ENCODE measurements at places on chromosomes 3 and 15. TPM values are rescaled to one million over a fixed set of nuclear protein-coding genes. Genes with fewer than 3 reads are reported as not detected.

DNA sequence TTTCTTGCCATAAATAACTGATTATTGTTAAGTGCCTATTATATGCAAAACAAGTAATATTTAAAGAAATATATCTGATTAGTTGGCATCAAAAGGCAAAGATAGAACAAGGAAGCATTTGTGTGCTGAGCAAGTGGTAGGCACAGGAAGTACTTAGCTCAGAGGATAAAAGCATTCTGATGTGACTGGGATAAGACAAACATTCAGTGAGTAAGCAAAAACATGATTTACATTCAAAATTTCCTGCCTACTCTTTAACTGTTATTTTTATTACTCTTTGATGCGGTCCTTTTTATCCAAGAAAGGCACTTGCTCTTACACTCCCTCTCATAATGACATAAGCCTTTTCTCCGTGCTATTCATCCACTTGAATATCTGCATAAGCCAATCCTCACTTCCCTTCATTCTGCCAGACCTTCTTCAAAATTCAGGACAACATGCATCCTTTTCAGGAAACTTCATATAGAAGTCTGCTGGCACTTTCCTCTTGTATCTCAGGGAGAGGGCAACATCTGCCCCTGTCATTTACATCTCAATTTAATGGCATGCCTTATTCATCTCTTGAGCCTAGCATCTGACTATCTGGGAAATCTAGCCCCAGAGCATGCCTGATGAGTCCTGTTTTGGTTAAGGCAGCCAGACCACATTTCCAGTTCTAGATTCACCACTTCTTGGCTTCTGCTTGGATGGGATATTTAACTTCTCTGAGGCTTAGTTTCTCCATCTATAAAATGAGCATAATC lies 478.2 kb upstream of the ROBO2 start:
- H3K27me3 ChIP-seq = no peaks in the 10 kb centered on the region
- no peaks in the 10 kb centered on the region for H3K36me3 ChIP-seq

DNA sequence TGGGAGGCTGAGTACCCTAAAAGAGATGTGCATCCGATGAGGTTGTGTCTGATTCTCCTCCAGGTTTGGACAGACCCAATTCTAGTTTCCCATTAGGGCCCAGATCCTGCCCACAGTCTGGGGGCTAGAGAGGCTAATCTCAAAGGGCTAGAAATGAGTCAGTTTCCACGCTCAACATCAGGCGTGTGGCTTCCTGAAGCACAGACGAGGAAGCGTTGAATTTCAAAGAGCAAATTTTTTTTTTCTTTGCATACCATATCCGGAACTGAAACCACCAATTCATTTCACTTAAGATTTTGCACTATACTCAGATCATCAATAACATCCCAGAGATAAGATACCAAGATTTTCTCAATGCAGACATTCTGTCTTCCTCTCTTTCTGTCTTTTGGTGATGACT lies 173.8 kb upstream of the BCL6 start:
- no peak for DNase-seq
- no peaks in the 10 kb centered on the region for H3K36me3 ChIP-seq
- no peak overlapping the region for H3K4me3 ChIP-seq
- H3K27me3 ChIP-seq = no peaks in the 10 kb centered on the region

DNA sequence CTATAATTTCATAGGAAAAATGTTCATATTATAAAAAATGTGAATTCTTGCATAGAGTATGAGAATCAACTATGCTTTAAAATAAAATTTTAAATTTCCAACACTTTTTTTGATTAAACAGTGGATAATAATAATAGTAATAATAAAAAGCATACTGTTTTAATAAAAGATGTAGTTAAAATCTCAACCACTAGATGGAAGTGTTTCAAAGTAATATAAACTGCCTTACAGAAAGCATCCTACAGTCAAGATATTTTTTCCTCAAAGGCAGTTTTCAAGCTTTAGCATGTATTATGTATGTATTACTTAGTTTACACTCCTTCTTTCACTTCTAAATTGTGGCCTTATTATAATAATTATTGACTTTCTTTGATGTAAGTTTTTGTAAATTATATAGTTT lies 217.5 kb downstream of the CHL1 start:
- H3K4me1 ChIP-seq = no peaks in the 10 kb centered on the region
- no peaks in the 10 kb centered on the region for H3K36me3 ChIP-seq
- no peaks in the 10 kb centered on the region for H3K27me3 ChIP-seq
- DNase-seq = peak; percentile 36
- H3K27ac ChIP-seq = no peak overlapping the region

- H3K27ac ChIP-seq = no peak overlapping the region
- H3K4me1 ChIP-seq = no peaks in the 10 kb centered on the region
- DNase-seq = no peak
These were observed 118.2 kb downstream of the SNRPN start for GRCh38 chr15:25072857-25073476.

- no peak overlapping the region for H3K4me3 ChIP-seq
- no peak for DNase-seq
- no peak overlapping the region for H3K27ac ChIP-seq
- H3K27me3 ChIP-seq = peaks cover 36% of the 10 kb centered on the region
- no peaks in the 10 kb centered on the region for H3K4me1 ChIP-seq
These were observed 13.8 kb upstream of the CCR1 start for GRCh38 chr3:46221938-46222337.

DNA sequence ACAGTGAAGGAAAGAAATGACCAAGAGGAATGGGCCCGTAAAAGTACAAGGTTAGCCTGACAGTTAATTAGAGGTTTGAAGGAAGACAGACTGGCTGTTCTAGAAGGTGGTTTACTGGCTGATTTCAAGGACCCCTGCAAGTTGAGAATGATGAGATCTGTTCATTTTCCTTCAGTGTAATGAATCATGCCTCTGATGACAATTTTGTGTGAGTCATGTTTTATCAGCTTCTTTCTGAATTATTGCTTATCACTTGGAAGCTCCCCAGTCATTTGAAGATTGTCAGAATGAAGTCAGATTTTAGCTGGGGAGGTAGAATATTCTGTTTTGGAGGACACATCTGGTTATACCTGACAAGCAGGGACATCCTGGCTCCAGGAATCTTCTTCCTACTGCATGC lies 50.6 kb downstream of the DRD3 start:
- H3K27ac ChIP-seq = no peak overlapping the region
- no peaks in the 10 kb centered on the region for H3K36me3 ChIP-seq
- no peaks in the 10 kb centered on the region for H3K27me3 ChIP-seq
- DNase-seq = peak; percentile 15

GRCh38 chr15:50432230-50432629 lies 8.0 kb downstream of the USP8 start:
- H3K36me3 ChIP-seq = no peaks in the 10 kb centered on the region
- H3K27me3 ChIP-seq = no peaks in the 10 kb centered on the region
- no peak overlapping the region for H3K4me3 ChIP-seq
- peaks cover 4% of the 10 kb centered on the region for H3K4me1 ChIP-seq
- no peak overlapping the region for H3K27ac ChIP-seq

GRCh38 chr15:25796395-25796794 lies 66.7 kb downstream of the ATP10A start:
- H3K4me1 ChIP-seq = peaks cover 31% of the 10 kb centered on the region
- no peak overlapping the region for H3K4me3 ChIP-seq
- H3K27me3 ChIP-seq = no peaks in the 10 kb centered on the region
- no peaks in the 10 kb centered on the region for H3K36me3 ChIP-seq
- DNase-seq = no peak

DNA sequence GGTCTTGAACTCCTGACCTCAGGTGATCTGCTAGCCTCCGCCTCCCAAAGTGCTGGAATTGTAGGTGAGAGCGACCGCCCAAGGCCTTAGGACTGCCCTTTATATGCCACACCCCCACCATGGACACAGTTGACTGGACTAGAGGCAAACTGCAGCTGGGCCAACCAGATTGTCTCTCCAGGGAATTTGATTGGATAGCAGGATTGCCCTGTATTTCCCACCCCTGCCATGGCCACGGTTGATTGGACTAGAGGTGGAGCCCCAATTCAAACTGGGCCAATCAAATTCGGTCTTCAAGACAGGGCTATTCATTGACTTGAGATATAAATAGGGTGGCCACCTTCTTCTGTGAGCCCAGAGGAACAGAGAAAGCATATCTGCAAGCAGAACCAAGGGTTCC lies 6.9 kb upstream of the CLPX start:
- no peaks in the 10 kb centered on the region for H3K4me1 ChIP-seq
- no peak overlapping the region for H3K4me3 ChIP-seq
- peak; percentile 24 for DNase-seq
- H3K27me3 ChIP-seq = peaks cover 6% of the 10 kb centered on the region

DNA sequence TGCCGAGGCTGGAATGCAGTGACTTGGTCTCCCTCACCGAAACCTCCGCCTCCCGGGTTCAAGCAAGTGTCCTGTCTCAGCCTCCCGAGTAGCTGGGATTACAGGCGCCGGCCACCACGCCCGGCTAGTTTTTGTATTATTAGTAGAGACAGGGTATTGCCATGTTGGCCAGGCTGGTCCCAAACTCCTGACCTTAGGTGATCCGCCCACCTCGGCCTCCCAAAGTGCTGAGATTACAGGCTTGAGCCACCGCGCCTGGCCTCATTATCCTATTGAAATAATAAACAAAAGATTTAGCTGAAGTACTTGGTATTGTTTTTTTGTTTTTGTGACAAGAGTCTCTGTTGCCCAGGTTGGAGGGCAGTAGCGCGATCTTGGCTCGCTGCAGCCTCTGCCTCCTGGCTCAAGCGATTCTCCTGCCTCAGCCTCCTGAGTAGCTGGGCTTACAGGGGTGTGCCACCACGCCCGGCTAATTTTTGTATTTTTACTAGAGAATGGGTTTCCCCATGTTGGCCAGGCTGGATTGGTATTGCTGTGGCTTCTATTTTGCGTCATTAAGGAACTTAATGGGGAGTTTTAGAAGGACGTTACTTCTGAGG lies 1.5 kb downstream of the RPL35A start:
- H3K4me1 ChIP-seq = peaks cover 35% of the 10 kb centered on the region
- H3K36me3 ChIP-seq = peaks cover 55% of the 10 kb centered on the region
- H3K27me3 ChIP-seq = no peaks in the 10 kb centered on the region
- peak overlapping the region; percentile 95 for H3K27ac ChIP-seq

DNA sequence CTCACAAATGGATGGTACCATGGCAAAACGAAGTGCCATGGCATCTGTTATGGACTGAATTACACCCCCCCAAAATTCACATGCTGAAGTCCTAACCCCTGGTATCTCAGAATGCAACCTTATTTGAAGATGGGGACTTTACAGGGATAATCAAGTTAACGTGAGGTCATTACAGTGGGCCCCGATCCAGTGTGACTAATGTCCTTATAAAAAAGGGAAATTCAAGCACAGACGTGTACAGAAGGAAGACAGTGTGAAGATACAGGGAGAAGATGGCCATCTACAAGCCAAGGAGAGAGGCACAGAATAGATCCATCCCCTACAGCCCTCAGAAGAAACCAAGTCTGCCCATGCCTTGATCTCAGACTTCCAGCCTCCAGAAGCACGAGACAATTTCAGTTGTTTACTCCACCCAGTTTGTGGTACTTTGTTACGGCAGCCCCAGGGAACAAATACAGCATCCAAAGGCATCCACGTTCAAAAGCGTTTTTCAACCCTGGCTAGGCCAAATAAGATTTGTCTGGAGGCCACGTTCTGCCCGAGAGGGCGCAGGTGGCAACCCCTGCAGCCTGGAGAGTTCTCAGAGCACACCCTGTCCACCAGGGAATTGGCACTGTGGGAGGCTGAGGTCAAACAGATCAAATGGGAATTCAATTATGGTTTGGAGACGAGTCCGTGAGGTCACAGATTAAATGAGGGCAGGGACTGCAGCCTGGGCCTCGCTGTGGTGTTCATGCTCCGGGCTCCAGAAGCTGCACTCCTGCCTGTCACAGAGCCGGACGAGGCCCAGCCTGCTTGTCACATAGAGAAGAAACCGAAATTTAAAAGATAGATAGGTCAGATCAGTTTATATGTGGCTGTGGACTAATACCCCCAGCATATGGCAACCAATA lies 494.8 kb downstream of the SHQ1 start:
- no peaks in the 10 kb centered on the region for H3K4me1 ChIP-seq
- peak; percentile 47 for DNase-seq
- H3K36me3 ChIP-seq = no peaks in the 10 kb centered on the region
- no peak overlapping the region for H3K27ac ChIP-seq

DNA sequence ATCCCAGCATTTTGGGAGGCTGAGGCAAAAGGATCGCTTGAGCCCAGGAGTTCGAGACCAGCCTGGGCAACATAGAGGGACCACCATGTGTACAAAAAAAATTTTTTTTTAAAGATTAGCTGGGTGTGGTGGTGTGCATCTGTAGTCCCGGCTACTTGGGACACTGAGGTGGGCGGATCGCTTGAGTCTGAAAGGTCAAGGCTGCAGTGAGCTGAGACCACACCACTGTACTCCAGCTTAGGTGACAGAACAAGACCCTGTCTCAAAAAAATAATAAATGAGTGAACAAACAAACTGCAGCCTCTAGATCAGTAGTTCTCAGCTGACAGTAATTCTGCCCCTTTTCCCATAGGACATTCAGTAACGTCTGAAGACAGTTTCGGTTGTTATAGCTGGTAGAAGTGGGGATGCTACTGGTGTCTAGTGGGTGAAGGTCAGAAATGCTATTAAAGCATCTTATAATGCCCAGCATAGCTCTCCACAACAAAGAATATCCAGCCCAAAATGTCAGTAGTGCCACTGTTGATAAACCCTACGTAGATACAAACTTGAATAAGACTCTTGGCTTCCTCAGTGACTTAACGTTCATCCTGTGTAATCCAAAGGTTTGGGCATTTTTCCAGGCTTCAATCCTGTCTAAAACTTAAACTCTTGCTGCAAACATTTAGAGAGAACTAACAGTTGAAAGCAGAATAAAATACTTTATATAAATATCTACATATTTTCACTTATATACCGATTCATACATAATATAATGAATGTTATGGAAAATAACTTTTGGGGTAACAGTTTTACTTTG lies 10.6 kb downstream of the SMC4 start:
- peak; percentile 6 for DNase-seq
- peaks cover 14% of the 10 kb centered on the region for H3K4me1 ChIP-seq
- no peak overlapping the region for H3K4me3 ChIP-seq
- no peaks in the 10 kb centered on the region for H3K27me3 ChIP-seq

- no peaks in the 10 kb centered on the region for H3K4me1 ChIP-seq
- no peak overlapping the region for H3K27ac ChIP-seq
- no peak for DNase-seq
- H3K27me3 ChIP-seq = peaks cover 34% of the 10 kb centered on the region
- no peaks in the 10 kb centered on the region for H3K36me3 ChIP-seq
These were observed 722 bp downstream of the CACNA1D start for GRCh38 chr3:53495146-53495519.

EOMES gene
- total RNA-seq = not detected

GBE1 gene
- total RNA-seq = 166 TPM

TIGIT gene
- total RNA-seq = not detected

STARD5 gene
- total RNA-seq = 7.2 TPM

ZNF860 gene
- not detected for total RNA-seq

Measured in GM23248 (cell line).